Posterior vena cava (tissue), 2 donors: ENCODE measurements at places on chromosomes 16 and 17. TPM values are rescaled to one million over a fixed set of nuclear protein-coding genes. Genes with fewer than 3 reads are reported as not detected.
A peak's percentile ranks its signal among the peaks of the same experiment; 100 is the strongest.

- no peak for DNase-seq
Observed at GRCh38 chr17:52419229-52419641, 260.7 kb upstream of the CA10 start.

Gene RPUSD1
- total RNA-seq: 11.4 TPM

DNA sequence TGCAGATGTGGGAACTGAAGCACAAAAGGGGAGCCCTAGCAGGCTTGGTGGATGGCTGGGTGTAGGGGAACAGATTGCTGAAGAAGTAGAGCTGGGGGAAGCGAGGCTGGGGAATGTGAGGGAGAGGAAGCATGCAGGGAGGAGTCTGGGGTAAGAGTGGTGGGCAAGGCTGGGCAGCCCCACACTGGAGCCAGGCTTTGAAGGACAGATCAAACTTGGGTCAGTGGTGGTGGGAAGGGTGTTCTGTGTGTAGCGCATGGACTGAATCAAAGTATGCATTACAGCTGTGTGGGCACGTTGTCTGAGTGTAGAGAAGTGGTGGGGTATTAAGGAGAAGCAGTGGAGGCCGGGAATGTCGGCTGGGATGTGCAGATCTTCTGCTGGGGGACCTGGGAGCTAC is 116.0 kb downstream of the CYLD start:
- DNase-seq: no peak

- no peak for DNase-seq
Observed at GRCh38 chr17:49031965-49032928, 35.1 kb downstream of the IGF2BP1 start.

DNA sequence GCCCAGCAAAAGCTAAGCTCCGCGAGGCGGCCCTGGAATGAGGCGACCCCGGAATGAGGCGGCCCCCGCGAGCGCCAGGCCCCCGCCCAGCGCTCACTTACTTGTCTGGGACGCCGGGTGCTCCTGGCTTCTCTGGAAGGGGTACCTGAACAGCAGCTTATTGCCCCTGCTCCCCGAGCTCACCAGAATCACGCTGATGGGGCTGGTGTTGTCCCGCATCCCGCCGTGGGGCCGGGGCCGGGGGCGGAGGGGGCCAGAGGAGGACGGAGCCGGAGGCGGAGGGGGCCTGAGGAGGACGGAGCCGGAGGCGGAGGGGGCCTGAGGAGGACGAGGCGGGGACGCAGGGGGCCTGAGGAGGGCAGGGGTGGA is 440 bp downstream of the NPRL3 start:
- peak; percentile 78 for DNase-seq

DNA sequence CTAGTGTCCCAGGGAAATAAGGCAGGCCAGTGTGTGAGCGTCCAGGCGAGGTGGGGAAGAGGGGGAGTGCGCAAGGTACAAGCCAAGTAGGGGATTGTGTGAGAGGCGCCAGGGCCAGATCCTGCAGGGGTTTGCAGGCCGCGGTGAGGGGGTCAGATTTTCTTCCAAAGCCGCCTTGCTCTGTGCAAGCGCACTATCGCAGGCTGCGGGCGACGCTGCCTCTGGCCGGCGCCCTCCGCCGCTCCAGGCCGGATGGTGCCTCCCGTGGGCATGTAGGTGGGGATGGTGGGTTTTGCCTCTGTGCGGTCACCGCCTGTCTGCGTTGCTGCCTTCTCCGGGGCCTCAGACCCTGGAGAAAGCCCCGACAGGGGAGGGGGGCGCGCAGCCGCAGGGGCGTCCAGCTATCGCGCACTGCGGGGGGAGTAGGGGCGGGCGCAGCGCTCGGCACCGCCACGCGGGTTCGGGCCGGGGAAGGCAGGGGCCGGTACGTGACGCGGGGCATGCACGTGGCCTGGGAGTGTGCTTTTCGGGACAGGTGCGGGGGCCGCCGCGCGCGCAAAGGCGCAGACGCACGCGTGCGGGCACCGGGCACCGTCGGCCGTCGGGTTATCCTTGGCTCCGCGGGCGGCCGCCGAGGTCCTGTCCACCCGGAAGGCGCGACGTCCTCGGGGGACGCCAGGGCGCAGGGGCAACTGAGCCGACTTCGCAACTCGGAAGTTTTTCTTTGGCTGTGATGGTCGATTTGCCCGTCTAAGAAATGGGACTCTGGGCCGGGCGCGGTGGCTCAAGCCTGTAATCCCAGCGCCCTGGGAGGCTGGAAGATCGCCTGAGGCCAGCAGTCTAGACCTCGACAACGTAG is 1.1 kb upstream of the HAPSTR1 start:
- peak; percentile 88 for DNase-seq

DNA sequence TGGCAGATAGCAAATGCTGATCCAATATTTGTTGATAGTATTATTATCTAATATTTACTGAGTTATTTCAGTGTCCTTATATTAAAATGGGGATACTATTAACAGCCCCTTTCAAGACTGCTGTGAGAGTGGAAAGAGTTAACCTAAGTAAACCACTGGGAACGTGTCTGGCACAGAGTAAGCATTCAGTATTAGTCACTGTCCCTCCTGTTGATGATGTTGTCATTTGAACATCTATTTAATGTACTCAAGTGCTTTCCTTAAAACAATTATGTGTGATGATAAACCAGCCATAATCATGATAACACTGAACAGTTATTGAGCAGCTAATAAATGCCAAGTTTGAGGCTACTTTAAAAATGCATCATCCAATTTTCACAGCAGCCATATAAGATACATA is 135.7 kb upstream of the XYLT1 start:
- no peak for DNase-seq

DNA sequence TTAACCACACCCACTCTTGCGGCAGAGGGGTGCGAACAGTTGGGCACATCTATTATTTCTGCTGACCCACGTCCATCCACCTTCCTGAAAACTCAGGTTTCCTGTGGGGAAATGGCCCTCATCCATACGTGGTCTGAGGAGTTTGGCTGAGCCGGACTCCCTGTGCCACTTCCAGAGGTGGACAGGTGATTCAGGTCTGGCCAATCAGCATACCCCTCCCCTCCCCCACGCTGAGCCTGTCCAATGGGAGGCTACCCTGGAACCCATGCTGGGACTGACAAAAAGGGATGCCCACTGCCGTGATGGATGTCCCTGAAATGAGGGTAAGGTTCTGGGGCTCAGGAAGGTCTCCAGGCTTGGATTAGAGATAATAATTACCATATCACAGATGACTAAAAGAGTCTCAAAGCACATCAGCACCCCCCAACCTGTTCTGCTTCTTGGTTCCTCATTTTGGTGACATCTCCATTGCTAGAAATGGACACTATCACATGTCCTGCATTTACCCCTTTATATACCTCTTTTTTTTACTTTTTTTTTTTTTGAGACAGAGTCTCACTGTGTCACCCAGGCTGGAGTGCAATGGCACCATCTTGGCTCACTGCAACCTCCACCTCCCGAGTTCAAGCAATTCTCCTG is 5.3 kb upstream of the MAPK7 start:
- DNase-seq: no peak

DNA sequence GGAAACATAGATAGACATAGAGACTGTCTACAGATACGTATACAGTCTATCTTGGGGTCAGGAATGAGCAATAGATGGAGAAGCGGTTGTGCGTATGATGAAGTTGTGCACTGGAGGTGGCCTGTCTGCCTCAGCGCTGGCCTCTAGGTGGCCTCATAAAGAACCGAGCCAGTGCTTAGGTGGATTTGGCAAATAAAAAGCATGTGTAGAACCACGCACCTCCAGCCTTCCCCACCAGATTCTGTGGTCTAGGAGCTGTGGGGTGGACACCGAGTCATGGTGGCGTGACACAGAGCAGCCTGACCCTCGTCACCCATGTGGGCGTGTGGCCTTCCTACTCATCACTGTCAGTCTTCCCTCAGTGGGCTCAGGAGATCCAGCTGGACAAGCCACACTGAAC is 34.0 kb downstream of the PGS1 start:
- no peak for DNase-seq

DNA sequence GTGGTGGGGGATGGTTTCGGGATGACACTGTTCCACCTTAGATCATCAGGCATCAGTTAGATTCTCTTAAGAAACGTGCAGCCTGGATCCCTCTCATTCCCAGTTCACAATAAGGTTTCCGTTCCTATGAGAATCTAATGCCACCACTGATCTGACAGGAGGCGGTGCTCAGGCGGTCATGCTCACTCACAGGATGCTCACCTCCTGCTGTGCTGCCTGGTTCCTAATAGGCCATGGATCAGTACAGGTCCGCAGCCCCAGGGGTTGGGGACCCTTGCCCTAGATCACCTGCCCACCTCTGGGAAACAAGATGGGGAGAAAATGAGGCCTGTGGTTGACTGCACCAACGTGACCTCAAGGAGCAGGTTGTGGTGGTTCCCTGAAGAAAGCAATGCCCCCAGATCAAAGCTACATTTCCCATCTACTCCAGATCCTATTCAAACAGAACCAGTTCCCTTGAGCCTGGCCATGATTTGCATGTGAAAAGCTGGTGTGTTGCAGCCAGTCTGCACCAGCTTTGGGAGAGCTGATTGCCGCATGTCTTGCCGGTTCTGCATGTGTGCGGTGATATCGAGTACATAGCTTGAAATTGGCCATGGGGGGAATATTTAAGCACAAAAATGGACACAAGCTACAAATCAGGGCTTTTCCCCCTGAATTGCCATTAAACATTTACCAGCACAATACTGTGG is 183.2 kb upstream of the HSBP1 start:
- DNase-seq: no peak

GRCh38 chr16:64109241-64109640 is 1012.6 kb downstream of the CDH11 start:
- no peak for DNase-seq

- no peak for DNase-seq
Observed at GRCh38 chr16:84579936-84580335, 37.9 kb downstream of the COTL1 start.

- no peak for DNase-seq
Observed at GRCh38 chr17:40699371-40699770, 4.2 kb downstream of the KRT24 start.

Gene ZNF594
- total RNA-seq: 6.8 TPM
